T-helper 17 cell (primary cell): ENCODE measurements at places on chromosomes 4 and X. TPM values are rescaled to one million over a fixed set of nuclear protein-coding genes. Genes with fewer than 3 reads are reported as not detected.

GRCh38 chr4:20394512-20394911 is 142.8 kb downstream of the SLIT2 start:
- H3K4me3 ChIP-seq = no peak overlapping the region
- peaks cover 2% of the 10 kb centered on the region for H3K4me1 ChIP-seq
- no peak overlapping the region for H3K27ac ChIP-seq
- DNase-seq = no peak
- H3K27me3 ChIP-seq = peaks cover 13% of the 10 kb centered on the region
- H3K36me3 ChIP-seq = no peaks in the 10 kb centered on the region

DNA sequence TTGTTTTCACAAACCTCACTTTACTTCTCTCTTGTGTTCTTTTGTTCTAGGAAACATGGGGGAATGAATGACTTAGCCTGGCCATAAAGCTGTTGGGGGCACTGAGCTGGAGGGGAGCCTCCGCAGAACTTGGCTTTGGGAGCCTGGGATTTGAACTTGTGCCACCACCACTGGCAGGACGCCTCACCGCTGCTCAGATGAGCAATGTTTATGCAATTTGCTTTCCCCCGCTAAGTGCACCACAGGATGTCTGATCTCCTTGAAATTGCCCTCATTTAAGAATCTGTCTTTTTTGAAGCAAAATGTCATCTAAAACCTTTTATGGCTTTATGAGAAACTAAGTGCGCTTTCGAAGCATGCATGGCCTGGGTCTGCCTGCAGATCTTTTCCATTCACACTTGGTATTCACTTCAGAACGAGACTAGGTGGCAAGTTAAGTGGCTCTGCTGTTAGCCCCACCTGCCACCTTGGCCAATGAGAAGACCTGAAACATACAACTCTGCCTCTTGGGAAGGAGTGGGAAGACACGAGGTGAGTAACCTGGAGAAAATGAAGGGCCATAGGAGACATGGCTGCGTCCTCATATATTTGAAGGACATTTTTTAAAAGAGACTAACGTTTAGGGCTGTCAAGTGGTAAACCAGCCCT is 119.3 kb downstream of the LDB2 start:
- H3K27me3 ChIP-seq = no peaks in the 10 kb centered on the region
- H3K4me3 ChIP-seq = no peak overlapping the region
- DNase-seq = no peak
- H3K4me1 ChIP-seq = no peaks in the 10 kb centered on the region

- no peaks in the 10 kb centered on the region for H3K27me3 ChIP-seq
- H3K27ac ChIP-seq = peak overlapping the region; percentile 60
Observed at GRCh38 chr4:2390784-2391421, 27.5 kb downstream of the ZFYVE28 start.

DNA sequence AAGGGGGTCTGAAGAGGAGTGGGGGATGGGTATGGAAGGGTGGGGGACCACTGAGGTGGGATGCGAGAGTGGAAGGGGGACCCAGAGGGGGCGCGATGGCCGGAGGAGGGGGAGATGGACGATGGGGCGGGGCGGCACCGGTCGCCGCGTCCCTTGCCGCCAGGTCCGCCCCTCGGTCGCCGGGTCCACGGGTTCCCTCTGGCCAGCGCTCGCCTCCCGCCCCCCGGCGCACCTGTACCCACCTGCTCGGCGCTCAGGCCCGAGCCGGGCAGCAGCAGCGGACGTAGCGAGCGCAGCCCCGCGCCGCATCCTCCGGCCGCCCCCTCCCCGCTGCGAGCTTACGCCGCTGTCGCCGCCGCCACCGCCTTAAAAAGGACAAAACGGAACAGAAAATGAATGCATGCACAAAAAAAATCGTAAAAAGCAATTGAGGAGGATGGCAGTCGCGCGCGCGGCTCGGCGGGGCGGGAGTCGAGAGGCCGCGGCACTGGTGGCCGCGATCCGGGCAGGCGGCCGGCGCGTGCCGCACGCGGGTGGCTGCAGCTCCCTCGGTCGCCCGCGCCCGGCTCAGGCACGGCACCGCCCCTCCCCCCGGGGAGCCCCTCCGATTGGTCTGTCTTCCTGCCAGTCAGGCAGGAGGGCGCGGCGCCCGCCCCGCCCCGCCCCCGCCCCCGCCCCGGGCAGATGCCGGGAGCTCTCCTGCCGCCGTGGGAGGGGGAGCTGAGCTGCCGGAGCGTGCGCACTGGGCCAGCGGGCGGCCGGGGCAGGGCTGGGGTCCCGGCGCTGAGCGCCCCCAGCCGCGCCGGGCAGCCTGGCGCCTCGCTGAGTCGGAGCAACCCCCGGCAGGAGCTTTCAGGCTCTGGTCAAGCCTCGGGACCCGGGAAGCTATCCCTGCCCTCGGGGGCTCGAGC is at the start of gene JAKMIP1:
Gene JAKMIP1, minus strand, starts transcription at position 539 of the 911 bp plus-strand sequence. CDS start 87,699 bp downstream, outside the sequence.
- peaks cover 20% of the 10 kb centered on the region for H3K4me1 ChIP-seq
- H3K27ac ChIP-seq = peak within 1 kb of the TSS; percentile 60
- peaks cover 8% of the 10 kb centered on the region for H3K36me3 ChIP-seq
- peak; percentile 91 for DNase-seq
- H3K27me3 ChIP-seq = peaks cover 21% of the 10 kb centered on the region

DNA sequence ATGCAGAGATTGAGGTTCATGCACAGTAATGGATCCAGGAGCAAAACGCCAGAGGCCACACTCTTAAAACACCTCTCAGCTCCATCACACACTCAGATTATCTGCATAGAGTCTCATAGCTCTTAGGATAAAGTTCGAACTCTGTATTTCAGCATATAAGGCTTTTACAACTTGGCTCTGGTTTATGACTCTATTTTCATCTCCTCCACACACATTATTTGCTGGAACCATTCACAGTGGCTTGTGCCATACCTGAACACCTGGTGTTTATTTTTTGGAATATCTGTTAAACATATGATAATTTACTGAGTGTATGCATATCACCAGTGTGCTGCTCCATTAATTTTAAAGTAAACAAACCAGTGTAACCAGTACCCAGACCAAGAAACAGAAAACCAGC is 27.2 kb downstream of the RASL11B start:
- DNase-seq = no peak
- H3K27me3 ChIP-seq = no peaks in the 10 kb centered on the region
- H3K4me3 ChIP-seq = no peak overlapping the region
- H3K27ac ChIP-seq = no peak overlapping the region

DNA sequence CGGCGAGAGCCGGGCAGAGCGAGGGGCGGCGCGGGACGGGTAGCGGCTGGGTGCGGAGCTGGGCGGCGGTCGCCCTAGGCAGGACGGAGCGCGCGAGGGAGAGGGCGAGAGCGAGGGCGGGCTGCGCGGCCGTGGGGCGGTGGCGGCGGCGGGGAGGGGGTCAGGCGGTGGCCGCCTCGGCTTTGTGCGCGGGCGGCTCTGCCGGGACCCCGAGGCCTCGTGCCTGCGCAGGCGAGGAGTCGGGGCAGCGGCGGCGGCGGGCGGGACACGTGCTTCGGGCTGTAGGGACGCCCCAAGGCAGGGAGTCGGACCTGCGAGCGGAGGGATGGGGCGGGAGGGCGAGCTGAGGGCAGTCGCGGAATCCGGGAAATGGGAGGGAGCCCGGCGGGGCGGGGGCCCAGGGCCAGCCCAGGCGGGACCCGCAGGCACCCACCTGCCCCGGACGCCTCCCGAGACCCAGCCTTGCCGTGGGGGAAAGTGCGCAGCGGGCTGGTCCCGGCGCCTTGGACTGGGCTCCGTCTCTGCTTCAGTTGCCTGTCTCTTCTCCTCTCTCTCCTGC is 465 bp downstream of the BMPR1B start:
- no peak overlapping the region for H3K27ac ChIP-seq
- peaks cover 9% of the 10 kb centered on the region for H3K4me1 ChIP-seq
- no peak for DNase-seq
- peak overlapping the region; percentile 90 for H3K4me3 ChIP-seq
- peaks cover 5% of the 10 kb centered on the region for H3K36me3 ChIP-seq
- H3K27me3 ChIP-seq = peaks cover 87% of the 10 kb centered on the region

GRCh38 chr4:121594796-121595526 is 101.8 kb downstream of the ANXA5 start:
- H3K36me3 ChIP-seq = no peaks in the 10 kb centered on the region
- H3K4me1 ChIP-seq = no peaks in the 10 kb centered on the region
- peaks cover 32% of the 10 kb centered on the region for H3K27me3 ChIP-seq

- no peak for DNase-seq
- no peaks in the 10 kb centered on the region for H3K27me3 ChIP-seq
- no peaks in the 10 kb centered on the region for H3K4me1 ChIP-seq
- H3K4me3 ChIP-seq = no peak overlapping the region
- no peak overlapping the region for H3K27ac ChIP-seq
- no peaks in the 10 kb centered on the region for H3K36me3 ChIP-seq
Observed at GRCh38 chr4:36785973-36786372, 458.6 kb upstream of the NWD2 start.

DNA sequence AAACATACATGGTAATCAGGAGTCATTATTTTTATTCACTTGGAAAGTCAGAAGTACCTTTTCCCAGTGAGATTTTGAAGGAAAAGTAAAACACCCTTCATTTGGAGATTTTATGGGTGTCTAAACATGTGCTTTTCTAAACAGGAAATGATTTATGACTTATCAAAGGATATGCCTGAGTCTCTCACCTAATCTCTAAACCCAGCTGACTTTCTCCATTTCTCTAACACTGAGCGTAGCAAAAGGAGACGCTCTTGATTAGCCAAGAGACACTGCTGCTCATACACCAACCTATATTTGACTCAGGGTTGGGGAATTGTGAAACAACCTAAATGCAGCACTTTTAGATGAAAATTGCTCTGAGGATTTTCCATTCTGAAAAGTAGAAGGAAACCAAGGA is 468.5 kb upstream of the FTHL17 start:
- H3K4me3 ChIP-seq = no peak overlapping the region
- no peaks in the 10 kb centered on the region for H3K36me3 ChIP-seq
- no peak overlapping the region for H3K27ac ChIP-seq
- no peak for DNase-seq
- H3K4me1 ChIP-seq = no peaks in the 10 kb centered on the region

DNA sequence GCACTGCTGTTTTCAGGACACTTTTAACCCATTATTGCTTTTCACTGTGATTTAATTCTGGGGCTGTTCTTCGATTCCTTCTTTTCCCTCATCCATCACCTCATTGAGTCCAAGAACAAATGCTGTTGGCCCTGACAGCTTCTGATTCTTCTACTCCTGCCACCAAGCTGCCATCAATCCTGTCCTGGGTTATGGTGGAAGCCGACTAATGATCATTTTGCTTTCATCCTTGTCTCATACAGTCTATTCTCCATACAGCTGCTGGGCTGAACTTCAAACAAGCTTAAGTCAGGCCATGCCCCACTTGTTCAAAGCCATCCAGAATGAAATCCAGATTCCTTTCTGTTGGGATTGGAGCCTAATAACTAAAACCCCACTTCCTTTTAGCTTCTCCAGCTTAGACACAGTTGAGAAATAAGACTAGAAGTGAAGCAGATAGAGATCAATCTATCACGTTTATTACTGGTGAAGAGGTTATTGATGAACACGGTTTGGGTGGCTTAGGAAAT is 161.9 kb downstream of the STK32B start:
- no peak overlapping the region for H3K4me3 ChIP-seq
- no peaks in the 10 kb centered on the region for H3K4me1 ChIP-seq
- peaks cover 14% of the 10 kb centered on the region for H3K27me3 ChIP-seq
- no peak overlapping the region for H3K27ac ChIP-seq
- DNase-seq = no peak

DNA sequence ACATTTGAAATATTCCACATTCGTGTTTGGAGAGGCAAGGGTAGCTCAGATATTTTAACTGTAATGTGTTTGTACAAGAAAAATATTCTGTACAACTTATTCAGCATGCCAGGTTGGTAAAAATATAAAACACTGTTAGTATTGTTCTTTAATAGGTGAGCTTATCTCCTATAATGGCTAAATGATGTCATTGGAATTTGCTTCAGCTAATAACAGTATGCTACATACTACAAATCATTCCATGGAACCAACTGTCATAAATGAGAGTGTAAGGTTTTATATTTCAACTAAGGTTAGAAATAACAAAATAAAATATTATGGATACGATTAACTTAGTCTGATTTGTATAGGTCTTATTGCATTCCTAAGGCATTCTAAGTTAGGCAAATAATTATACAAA is 206.6 kb downstream of the ADGRL3 start:
- H3K27me3 ChIP-seq = no peaks in the 10 kb centered on the region
- no peak overlapping the region for H3K27ac ChIP-seq
- DNase-seq = no peak
- no peak overlapping the region for H3K4me3 ChIP-seq
- no peaks in the 10 kb centered on the region for H3K36me3 ChIP-seq

- H3K36me3 ChIP-seq = no peaks in the 10 kb centered on the region
- no peaks in the 10 kb centered on the region for H3K27me3 ChIP-seq
- peaks cover 6% of the 10 kb centered on the region for H3K4me1 ChIP-seq
- H3K27ac ChIP-seq = no peak overlapping the region
- no peak for DNase-seq
- H3K4me3 ChIP-seq = no peak overlapping the region
Observed at GRCh38 chr4:153161226-153161963, 42.8 kb upstream of the TRIM2 start.

DNA sequence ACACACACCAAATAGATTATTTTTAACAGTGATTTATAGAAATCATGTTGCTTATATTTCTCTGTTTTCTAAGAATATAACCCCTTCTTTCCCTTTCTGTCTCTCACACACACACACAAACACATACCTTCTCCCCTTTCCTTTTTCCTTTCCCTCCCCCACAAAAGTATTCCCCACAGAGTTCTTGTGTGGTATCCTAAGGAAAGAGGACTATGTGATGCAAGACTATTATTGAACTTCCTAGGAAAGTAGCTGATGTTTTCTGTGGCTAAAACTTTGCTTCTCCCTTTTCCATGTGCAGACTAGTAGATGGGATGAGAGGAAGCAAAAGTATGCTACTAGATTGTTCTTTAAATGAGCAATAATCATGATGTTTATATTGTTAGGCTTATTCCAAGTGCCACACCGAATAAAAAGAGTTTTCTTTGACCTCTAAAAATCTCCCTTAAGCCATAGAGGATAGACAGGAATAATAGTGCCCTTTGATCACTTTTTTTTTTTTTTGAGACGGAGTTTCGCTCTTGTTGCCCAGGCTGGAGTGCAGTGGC is 38.7 kb downstream of the CPEB2 start:
- no peak overlapping the region for H3K27ac ChIP-seq
- no peak for DNase-seq
- H3K4me1 ChIP-seq = peaks cover 4% of the 10 kb centered on the region
- H3K4me3 ChIP-seq = no peak overlapping the region
- no peaks in the 10 kb centered on the region for H3K27me3 ChIP-seq

- no peaks in the 10 kb centered on the region for H3K36me3 ChIP-seq
- H3K4me1 ChIP-seq = peaks cover 4% of the 10 kb centered on the region
- H3K27ac ChIP-seq = no peak overlapping the region
- no peaks in the 10 kb centered on the region for H3K27me3 ChIP-seq
- H3K4me3 ChIP-seq = no peak overlapping the region
Observed at GRCh38 chr4:42596918-42597317, 60.0 kb downstream of the ATP8A1 start.

GRCh38 chrX:119677654-119677981 is 15.3 kb downstream of the SEPTIN6 start:
- peak overlapping the region; percentile 98 for H3K27ac ChIP-seq
- H3K27me3 ChIP-seq = no peaks in the 10 kb centered on the region
- no peaks in the 10 kb centered on the region for H3K36me3 ChIP-seq
- peak overlapping the region; percentile 84 for H3K4me3 ChIP-seq

GRCh38 chr4:1593458-1593857 is 90.7 kb downstream of the FAM53A start:
- peaks cover 2% of the 10 kb centered on the region for H3K4me1 ChIP-seq
- peaks cover 6% of the 10 kb centered on the region for H3K36me3 ChIP-seq
- no peak overlapping the region for H3K4me3 ChIP-seq
- H3K27me3 ChIP-seq = no peaks in the 10 kb centered on the region

Gene USP11
- 42.9 TPM for total RNA-seq

Gene SMIM31
- not detected for total RNA-seq

Gene SMPX
- not detected for total RNA-seq

Gene DTHD1
- total RNA-seq = 0.52 TPM

Gene VCX
- not detected for total RNA-seq

Gene HTR2C
- not detected for total RNA-seq

Gene SPANXN3
- total RNA-seq = not detected
